ENCODE measurements at places on chromosomes 2 and 18.
A peak's percentile ranks its signal among the peaks of the same experiment; 100 is the strongest.

DNA sequence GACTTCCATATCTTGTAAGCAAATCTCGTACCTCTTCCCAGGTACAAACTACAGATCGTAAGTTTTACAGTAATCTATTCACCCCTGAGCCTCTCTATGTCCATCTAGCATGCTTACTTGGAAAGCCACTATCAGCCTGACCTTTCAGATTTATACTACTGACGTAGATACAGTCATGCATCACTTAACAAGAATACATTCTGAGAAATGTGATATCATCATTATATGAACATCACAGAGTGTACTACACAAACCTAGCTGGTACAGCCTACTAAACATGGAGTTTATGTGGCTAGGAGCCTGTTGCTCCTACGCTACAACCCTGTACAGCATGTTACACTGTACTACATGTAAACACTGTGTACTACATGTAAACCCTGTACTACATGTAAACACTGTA is 293.2 kb upstream of the ZNF804A start:
- DNase-seq, result no peak

- DNase-seq, result peak; percentile 19
Observed at GRCh38 chr18:77899972-77900754, 650.5 kb downstream of the GALR1 start.

DNA sequence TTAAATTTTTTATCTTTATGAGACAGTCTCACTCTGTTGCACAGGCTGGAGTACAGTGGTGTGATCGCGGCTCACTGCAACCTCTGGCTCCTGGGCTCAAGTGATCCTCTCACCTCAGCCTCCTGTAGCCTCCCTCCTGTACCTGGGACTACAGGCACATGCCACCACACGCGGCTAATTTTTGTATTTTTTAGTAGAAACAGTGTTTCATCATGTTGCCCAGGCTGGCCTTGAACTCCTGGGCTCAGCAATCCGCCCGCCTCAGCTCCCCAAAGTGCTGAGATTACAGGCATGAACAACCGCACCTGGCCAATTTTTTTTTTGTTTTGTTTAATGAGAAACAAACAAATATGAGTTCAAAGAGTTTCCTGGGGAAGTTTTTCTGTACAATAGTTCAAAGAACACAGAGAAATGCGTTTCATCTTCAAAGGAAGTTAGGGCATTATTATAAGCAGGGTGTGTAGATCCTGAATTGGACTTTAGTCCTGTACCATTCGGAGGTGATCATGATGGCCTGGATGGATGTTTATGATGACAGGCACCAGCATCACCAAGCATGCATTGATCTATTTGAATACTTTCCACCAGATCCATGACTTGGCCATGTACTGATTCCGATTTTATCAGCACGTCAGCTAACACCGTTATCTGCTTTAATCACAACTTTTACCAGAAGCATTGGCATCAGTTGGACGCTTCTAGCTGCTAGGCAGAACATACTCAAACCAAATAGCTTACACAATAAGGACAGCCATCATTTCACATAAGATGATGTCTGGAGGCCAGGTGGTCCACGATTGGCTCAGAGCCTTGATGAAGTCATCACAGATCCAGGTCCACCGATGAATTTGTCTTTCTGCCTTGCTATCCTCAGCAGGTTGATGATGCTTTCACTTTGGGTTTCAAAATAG is 28.9 kb downstream of the TCF23 start:
- DNase-seq, result no peak

GRCh38 chr2:135664623-135665068 is 77.0 kb upstream of the UBXN4 start:
- no peak for DNase-seq

GRCh38 chr2:64228918-64229317 is 84.7 kb upstream of the PELI1 start:
- DNase-seq, result no peak

DNA sequence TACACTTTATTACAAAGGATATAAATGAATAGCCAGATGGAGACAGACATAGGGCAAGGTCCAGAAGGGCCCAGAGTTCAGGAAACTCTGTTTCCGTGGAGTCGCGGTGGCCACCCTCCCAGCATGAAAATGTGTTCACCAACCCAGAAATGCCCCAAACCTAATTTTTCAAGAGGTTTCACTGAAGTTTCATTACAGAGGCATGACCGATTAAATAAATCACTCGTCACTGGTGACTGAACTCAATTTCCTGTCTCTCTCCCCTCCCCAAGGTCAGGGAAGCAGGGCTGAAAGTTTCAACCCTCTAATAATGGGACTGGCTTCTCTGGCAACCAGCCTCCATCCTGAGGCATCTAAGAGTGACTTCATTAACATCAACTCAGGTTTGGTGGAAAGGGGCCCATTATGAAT is 22.4 kb downstream of the USP40 start:
- peak; percentile 30 for DNase-seq

DNA sequence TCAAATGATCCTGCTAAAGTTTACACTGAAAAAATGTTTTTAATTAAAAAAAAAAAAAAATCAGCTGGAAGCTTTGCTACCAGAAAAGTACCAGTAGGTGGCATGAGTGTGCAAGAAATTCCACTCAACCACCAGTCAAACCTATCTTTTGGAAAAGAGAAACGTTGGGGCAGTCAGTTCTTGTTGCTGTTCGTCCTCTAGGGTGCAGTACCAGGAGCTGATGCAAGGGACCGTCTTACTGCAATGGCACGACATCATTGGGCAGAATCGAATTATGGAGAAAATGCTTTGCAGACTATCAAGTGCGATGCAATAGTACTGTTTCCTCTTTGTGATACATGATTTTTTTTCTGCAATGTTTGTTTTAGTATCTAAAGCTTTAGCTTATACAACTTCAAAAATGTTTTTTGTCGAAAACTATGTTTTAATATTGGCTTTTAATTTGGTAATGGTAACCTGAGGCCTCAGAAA is 18.3 kb downstream of the YPEL5 start:
- DNase-seq, result peak; percentile 41

DNA sequence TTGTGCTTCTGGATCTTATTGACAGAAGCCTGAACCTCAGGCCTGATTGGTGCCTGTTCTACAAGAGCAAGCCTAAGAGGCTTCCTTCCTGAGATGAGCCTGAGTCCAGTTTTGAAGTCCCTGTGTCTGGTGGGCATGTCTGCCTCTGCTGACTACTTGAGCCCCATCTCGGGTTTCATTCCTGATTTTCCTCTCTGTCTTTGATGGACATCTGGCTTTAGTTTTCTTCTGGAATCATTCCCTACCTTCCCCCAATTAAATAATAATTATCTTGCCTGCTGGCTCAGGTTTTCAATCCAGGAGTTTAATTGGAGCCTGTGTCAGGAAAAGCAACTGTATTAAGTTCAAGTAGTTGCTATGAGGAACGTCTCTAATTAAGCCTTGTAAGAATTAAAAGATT is 135.5 kb upstream of the MC4R start:
- DNase-seq, result no peak

GRCh38 chr2:100819370-100820272 is at the start of gene NPAS2:
Gene NPAS2, plus strand, starts transcription at chr2:100820139. Its CDS starts 84,616 bp downstream, at chr2:100904755.
- peak; percentile 64 for DNase-seq

DNA sequence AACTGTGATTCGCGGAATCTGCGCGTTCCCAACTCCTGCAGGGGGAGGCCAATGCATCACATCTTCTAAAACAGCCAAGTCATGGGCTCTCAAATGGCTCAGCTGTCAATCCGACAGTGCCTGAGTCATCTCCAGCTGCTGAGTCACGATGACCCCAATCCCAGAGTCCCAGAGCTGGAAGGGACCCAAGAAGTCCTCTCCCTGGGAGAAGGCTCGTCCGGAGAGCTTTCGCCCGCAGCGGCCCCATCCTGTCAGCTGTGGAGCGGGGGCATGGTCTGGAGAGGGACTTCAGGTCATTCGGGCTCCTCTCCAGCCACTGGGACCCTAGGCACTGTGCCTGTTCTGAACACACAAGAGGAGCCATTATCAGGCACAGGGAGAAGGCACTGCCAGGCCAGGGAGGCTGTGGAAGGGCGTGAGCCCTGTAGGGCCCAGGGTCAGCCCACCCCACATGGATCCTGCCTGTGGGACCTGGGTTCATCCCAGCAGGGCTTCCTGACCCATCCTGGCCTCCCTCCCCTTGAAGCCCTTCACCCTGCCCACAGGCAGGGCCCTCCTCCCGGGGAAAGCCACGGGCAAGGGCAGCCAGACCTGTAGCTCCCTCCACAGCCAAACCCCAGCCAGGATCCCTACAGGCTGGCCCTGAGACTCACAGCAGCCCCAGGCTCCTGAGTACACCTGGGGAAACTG is 47.6 kb upstream of the GPC1 start:
- peak; percentile 29 for DNase-seq

DNA sequence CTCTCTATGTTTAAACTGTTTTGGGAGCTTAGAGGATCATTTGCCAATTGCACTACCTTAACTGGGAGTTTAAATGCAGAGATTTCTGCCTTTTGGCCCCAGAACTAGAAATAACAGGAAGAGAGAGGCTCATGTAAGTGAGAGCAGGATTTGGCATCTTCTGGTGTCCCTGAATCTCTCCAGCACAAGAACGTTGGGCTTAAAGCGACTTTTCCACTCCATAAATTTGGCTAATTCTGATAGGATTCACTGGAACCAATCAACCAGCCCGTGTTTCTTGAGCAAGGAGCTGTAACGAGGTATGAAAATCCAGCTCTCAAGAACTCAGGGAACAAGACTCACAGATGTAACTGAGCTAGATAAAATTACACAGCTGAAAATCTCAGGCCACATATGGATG is 181.0 kb downstream of the C1D start:
- no peak for DNase-seq

GRCh38 chr2:44972771-44973535 is 31.5 kb downstream of the SIX3 start:
- no peak for DNase-seq

- no peak for DNase-seq
Observed at GRCh38 chr2:40282428-40282827, 169.5 kb downstream of the SLC8A1 start.

DNA sequence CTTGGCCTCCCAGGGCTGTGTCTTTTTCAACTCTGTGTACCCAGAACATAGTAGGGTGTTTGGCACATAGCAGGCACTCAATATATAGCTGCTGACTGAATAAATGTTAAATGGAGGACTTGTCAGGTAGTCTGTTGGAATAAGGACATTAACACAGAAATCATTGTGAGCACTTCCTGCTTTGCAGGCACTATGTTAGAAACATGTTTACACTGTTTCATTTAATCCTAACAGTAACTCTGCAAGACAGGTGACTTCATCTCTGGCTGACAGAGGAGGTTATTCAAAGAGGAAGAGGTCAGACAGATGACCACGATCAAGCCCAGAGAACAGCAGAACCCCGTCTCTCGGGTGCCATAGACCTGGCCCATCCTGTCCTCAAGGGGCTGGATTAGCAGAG is 28.0 kb upstream of the PIEZO2 start:
- no peak for DNase-seq

DNA sequence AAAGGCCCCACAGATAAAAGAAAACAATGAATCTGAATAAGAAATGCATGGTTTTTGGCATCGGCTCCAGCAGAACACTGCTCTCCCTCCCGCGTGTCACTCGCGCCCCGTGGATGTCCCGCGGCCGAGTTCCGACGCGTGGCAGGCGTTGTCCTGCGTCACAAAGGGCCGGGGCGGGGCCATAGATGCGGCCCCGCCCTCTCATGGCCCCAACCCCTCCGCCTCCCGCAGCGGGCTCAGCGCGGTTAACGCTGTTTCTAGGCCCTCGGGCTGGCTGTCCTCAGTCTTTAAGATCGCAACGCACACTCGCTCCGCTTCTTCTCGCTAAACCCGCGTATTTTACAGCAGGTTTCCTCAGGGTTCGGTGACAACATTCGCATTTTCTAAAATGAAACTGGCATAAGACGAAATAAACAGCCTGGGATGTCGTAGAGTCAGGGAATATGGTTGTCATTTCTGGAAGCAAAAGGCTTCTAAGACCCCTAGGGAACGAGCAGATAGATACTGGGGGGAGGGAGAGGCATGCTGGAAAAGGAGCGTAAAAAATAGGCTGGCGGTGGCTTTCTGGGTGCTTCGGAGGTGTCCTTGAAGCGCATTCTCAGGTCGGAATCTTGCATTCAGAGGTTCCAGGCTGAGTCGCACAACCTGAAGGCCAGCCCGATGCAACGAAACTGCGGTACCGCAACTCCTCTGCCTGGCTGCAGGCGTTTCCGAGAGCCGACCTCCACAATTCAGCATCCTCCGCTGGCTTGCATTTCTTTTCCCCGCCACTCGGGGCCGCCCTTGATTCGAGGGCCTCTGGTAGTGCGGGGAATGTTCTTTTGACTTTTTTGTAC is at the start of gene FKBP7:
Gene FKBP7, minus strand, starts transcription at position 162 of the 836 bp plus-strand sequence. Its CDS starts 101 bp downstream, at position 61.
- peak; percentile 93 for DNase-seq

DNA sequence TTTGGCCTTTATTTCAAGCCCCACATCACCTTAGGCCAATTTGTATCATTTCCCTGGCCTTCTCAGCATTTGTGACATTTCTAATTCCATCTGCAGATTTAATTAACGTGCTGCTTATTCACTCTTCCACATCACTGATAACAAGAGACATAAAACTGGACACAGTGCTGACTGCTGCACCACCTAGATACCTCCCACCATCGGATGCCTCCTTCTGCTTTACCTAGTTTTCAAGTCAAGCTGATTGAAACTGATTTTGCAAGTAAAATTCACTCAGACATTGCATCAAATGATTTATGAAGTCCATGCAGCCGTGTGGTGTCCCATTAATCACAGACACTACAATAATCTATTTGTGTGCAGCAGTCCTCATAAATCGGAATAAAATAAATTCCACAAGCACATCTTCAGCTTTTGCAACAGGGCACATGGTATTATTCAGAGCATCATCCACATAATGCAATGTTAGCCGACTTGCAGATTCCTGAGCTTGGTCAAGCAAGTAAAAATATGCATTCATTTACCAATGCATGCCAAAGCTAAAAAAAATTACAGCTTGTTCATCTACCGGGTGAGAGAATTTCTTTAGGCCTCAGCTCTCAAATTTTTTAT is 15.9 kb upstream of the CRIM1 start:
- DNase-seq, result no peak

DNA sequence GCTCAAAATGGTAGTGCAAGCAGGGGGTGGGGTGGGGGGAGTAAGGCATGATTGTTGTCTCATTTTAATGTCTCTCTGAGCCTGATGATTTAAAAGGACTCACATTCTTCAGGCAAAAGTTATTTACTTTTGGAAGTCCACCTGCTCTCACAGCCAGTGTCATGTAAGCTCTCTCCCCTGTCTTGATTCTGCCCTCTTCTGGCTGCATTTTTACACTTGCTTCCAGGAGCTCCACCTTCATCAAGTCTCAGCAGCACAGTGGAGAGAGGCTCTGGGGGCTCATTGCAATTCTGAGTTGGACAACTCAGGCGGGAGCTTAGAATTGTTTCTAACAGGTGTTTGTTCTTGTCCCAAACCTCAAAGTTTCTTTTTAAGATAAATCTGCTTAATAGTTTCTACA is 39.2 kb downstream of the GNAL start:
- DNase-seq, result no peak

DNA sequence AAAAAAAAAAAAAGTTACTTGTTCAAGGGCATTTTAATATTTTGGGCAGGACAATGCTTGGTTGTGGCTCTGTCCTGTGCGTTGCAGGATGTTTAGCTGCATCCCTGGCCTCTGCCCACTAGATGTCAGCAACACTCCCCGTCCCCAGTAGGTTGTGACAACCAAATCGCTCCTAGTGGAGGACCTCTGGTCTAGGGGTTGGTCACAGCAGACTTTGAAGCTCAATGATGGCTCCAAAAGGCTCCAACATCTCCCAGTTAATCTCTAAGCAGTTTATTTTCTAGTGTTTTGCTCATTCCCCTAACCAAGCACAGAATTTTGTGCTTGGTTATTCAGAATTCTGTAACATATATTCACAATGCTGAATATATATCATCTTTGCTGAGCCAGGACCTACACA is 67.0 kb downstream of the CHRNA1 start:
- peak; percentile 39 for DNase-seq

Data from left colon (tissue), 2 donors.